Skin of body (tissue), 3 donors: ENCODE measurements at places on chromosomes 12 and 14.
A peak's percentile ranks its signal among the peaks of the same experiment; 100 is the strongest.

DNA sequence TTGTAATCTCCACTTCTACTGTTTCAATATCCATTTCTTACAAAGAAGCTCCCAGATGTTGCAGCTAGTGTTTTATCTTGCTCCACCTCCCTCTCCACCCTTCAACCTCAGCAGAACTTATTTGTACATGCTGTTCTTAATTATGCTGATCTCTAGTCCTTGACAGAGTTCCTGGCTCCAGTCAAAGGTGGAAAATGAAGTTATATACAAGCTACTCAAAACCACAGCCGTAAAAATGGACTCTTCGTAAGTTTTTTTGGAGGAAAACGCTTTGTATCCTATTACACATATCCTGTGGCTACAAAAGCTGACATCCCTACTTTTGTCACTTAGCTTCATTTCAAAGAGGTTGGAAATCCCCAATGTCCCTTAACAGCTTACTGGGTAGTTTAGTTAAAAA is 1.3 kb downstream of the CLEC1A start:
- DNase-seq, result no peak

- peak; percentile 29 for DNase-seq
Measured at GRCh38 chr14:50954811-50955372, 10.6 kb upstream of the PYGL start.

DNA sequence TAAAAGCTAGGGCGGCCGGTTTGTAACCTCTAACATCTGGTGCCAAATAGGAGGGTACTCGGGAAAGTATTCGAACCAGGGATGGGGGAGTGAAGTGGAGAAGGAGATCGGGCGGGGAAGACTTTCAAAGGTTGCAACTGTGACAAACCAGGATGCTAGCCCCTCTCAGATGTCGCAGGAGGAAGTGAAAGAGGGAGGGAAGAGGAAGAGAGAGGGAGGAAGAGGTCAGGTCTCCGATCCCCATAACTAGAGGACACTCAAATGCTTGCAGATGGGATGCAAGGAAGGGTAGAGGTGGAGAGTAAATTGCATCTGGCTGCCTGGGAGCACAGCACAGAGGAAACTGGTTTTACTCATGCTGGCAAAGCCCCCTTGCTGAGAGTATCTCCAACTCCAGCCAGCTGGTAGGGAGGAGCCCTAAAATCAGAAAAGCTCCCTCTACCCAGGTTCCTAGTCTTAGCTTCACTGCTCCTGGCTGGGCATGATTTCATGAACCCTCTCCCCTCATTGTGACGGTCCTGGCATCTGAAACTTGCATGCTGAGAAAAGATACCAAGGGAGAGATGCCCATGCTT is 696.7 kb upstream of the TBX3 start:
- no peak for DNase-seq

- DNase-seq, result no peak
Measured at GRCh38 chr12:1525858-1526257, 68.5 kb downstream of the FBXL14 start.

GRCh38 chr14:66009089-66009488 is 477.1 kb upstream of the CCDC196 start:
- peak; percentile 30 for DNase-seq

DNA sequence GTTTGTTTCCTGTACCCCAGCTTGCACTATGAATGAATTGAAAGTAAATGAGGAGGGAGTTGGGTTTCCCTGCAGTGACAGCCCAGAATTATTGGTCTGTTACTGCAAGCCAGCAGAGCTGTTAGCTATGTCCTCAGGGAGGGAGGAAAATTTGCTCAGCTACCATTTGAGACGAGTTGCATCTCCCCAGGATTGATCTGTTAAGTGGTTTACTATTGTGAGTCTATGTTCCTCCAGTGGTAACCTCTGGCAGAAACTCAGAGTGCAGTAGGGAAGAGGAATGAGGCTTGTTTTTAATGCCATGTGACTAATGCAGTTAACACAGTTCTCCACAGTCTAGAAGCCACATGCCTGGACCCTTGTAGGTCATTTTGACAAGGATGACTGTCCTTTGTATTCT is 173.9 kb downstream of the SLC15A4 start:
- no peak for DNase-seq

DNA sequence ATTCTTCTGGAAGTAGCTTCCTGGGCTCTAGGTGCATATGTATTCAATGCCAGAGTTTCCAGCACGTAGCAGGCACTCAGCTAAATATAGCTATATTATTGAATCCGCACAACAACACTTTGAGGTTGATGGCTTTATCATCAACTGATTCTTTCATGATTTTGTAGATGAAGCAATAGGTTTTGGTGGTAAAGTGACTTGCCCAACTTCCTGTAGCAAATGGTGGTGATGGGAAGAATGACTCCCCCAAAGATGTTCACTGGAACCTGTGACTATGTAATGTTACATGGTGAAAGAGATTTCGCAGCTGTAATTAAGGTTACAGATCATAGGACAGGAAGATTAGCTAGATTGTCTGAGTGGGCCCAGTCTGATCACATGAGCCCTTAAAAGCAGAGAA is 3.2 kb downstream of the TDRD9 start:
- DNase-seq, result no peak

GRCh38 chr14:92481386-92481785 is 32.2 kb upstream of the RIN3 start:
- no peak for DNase-seq

GRCh38 chr14:54622192-54622958 is 55.4 kb downstream of the SAMD4A start:
- DNase-seq, result no peak

DNA sequence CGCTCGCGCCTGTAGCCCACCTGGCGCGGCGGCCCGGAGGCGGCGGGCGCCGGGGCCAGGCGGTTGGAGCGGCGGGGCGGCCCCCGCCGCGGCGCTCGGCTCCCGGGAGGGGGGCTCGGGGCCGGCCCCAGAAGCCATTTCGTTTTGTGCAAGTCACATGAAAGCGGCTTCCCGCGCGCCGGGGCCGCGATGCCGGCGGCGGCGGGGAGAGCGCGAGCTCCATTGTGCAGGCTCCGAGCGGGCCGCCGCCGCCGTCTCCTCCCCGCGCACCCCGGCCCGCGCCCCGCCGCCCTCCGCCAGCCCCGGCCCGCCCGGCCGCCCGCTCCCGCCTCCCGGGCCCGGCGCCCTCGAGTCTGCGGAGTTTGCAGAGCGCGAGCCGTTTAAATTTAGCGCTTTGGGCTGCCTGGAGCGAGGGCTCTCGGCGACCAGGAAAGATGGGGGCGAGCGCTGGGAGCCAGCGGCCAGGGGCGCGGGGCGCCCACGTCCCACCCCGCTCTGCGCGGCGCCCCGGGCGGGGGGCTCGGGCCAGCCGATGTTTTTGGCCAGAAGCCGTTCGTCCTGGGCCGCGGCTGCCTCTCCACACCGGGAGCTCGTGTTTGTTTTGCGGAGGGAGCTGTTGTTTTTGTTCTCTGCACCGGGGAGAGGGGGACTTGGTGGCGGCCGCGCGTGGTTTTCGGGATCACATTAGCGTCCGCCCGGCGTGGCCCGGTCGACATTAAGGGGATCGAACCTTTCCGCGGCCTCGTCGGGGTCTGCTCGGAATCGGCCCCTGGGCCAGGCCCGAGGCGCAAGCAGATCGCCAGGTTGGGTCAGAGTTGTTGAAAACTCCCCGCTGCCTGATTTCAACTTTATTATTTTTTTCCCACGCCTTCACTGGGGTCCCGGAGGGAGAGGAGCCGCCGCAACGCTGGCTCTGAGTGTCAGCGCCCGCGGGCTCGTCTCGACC is 982 bp downstream of the BCL7A start:
- DNase-seq, result no peak

GRCh38 chr14:33851931-33852330 is 98.9 kb downstream of the EGLN3 start:
- DNase-seq, result no peak

DNA sequence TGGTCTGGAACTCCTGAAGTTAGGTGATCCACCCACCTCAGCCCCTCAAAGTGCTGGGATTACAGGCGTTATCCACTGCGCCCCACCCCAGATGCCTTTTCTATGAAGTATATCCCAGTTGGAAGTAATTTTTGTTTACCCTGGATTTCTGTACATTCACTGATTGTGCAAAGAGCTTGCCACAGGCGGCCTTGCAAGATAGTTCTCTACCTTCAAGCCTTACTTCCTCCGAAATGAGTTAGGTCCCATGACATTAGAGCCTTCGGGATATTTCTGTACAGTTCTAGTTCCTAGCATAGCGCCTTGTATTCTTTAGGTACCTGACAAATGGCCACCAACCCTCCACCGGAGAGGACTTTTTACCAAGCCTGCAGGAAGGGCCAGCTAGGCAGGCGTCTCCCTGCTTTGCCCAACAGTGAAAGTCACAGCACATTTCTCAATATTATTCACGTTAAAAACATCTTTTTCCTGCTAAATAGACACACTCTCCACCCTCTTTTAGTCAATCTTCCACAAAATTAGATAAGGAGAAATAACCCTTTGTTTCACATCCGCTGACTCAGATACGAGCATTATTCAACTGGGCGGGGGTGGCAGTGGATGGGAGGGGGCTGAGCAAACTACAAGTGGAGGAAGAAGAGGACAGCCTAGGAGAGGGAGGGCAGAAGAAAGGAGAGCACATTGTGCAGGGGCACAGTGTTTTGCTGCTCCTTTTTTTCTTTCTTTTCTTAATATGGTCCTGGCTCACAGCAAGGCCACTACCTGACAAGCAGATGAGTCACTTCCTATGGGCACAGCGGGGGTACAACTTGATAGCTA is 40.0 kb upstream of the CAPRIN2 start:
- DNase-seq, result no peak

GRCh38 chr12:52566847-52567291 is 6.8 kb downstream of the KRT74 start:
- DNase-seq, result no peak

- no peak for DNase-seq
Measured at GRCh38 chr12:49260571-49261363, 4.1 kb upstream of the TUBA1C start.

- DNase-seq, result no peak
Measured at GRCh38 chr12:71440763-71441748, 1.5 kb downstream of the LGR5 start.

DNA sequence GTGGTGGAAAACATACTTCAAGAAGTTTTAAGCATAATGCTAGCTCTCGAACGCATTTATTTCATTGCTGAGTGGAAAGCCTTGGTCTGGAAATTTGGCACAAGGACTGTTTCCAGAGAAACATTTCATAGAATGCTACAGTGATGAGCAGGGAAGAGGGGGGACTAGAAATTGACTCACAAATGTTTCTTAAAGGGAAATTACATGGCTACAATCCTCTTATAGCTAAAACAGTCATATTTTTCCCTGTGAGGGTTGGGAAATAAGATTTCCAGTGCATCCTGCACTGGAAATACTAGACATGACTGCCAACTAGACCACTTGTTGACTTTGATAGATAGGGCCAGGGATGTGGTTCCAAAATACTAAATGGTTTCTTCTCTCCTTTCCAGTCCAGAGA is 197.3 kb upstream of the RGS6 start:
- DNase-seq, result peak; percentile 48

GRCh38 chr12:113397497-113398197 is 6.0 kb downstream of the SDS start:
- no peak for DNase-seq

GRCh38 chr14:105224845-105225570 is 23.3 kb upstream of the BTBD6 start:
- DNase-seq, result no peak

DNA sequence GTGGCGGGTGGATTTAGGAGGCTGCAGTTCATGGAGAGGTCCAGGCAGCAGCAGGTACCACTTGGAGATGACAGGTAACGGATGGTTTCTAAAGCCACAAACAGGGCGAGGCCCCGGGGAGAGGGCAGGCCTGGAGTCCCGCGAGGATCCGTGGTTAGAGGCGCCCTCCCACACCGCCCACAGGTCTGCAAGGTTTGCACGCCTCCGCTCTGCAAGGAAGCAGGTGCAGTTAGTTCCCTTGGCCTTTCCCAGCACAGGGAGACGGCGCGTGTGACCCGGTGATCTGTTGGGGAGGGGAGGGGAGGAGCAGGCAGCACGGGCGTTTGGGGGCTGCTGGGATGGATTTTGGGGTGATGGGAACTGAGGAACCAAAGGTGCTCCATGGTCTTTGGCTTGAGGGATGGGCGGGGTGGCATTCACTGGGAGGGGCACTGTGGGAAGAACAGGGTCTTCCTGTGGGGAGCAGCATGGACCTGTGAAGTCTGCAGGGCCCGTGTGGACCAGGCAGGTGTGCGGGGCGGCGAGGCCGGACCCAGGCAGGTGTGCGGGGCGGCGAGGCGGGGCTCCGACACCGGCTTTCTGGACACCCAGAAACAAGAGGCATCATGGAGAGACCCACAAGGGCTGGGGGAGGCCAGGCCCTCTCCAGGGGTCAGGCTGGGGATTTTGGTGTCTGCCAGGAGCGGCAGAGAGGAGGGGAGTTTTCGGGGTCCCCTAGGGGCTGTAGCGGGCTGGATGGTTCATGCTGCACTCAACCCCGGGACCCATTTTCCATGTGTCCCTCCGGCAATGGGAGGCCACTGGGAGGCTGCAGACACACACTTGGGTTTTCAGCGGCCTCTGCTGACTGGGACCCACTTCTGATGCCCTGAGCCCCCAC is 29.1 kb downstream of the NOC4L start:
- no peak for DNase-seq

GRCh38 chr12:117073611-117074010 is 25.6 kb downstream of the TESC start:
- no peak for DNase-seq

- DNase-seq, result no peak
Measured at GRCh38 chr12:96085475-96085874, 50.1 kb upstream of the LTA4H start.

DNA sequence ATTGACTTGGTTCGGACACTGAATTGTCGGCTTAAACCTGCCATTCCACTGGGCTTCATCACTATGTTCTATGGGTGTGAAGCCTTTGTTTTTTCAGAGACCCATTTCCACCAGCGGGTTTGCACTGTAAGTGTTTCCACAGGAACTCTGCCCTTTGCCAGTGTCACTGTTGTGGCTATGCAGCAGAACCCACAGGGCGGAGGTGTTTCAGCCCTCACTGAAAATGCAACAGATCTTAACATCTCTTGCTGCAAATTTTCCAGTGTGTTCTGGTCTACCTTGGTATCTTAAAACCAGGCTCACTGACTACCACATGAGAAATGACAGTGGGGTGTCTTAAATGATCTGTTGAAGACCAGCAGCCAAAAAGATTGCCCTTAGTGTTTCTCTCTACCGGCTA is 21.1 kb downstream of the PRKCH start:
- DNase-seq, result no peak

GRCh38 chr12:34119366-34119765 is 97.1 kb downstream of the ALG10 start:
- no peak for DNase-seq

DNA sequence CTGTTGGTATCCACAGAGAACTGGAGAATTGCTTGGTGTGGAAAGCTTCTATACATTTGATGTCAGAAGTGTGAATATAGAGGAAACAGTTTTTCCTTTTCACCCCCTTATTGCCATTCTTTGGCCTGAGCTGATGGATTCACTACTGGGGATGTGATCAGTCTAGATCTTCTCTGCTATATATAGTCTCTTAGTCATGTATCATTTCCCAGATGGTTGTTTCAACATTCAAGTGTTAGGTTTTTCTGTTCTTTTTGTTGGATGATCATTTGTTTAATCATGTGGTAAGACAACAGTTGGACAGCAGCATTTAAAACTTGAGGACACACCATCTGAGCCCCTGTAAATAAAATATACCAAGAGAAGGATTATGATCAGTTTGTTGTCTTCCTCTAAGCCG is 29.6 kb downstream of the TMX1 start:
- no peak for DNase-seq

GRCh38 chr12:49525942-49526341 is 12.9 kb upstream of the KCNH3 start:
- DNase-seq, result no peak

GRCh38 chr14:74983343-74983742 is 19.4 kb upstream of the EIF2B2 start:
- no peak for DNase-seq

- peak; percentile 56 for DNase-seq
Measured at GRCh38 chr12:53659011-53659551, 16.8 kb downstream of the ATP5MC2 start.

- no peak for DNase-seq
Measured at GRCh38 chr12:129903092-129903945, 506 bp downstream of the TMEM132D start.
